ENCODE measurements at places on chromosomes 3 and 15.

- no peak for DNase-seq
Measured at GRCh38 chr3:81624756-81625155, 136.7 kb downstream of the GBE1 start.

- peak; percentile 95 for DNase-seq
Measured at GRCh38 chr3:57983734-57984518, 24.3 kb upstream of the FLNB start.

GRCh38 chr3:13874891-13875290, 5.0 kb downstream of the WNT7A start:
- DNase-seq = no peak

DNA sequence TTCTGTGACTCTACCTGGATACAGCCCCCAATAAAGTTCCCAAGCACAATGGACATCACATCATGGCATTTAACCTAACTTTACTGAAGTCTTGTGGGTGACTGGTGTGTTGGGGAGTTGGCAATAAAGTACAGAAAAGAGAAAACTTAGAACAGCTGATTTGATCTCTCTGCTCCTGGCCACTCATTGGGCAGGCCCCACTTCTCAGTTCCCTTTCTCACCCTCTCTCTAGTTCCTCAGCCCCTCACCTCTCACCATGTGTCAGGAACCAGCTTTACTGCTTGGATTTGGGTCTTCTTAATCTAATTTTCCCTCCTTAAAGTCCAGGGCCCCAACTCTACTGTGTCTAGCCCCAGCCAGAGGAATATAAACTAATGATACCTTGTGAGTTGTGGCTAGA, 713 bp upstream of the MUC13 start:
- DNase-seq = no peak

GRCh38 chr15:84886211-84886983, 1.9 kb downstream of the SLC28A1 start:
- DNase-seq = no peak

GRCh38 chr15:73924171-73924921, 1.9 kb upstream of the LOXL1 start:
- DNase-seq = peak; percentile 92

- no peak for DNase-seq
Measured at GRCh38 chr3:35743218-35743617, 103.9 kb downstream of the ARPP21 start.

DNA sequence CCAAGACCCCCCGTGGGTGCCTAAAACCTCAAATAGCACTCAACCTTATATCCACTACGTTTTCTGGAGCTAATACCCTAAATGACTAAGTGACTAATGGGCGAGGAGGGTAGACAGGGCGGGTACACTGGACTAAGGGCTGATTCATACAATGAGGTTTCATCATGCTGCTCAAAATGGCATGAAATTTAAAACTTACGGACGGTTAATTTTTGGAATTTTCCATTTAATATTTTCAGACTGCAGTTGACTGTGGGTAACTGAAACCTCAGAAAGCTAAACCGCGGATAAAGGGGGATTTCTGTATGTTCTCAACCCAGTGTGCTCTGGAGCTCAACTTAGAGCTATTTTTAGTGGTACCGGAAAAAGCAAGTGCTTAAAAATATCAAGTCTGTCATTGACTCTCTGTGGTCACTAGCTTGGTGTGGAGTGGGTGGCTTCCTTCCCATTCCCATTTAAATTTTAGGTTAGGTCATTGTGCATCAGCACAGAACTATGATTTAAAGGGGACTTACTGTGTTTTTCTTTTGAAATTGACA, 72.9 kb downstream of the LRRC28 start:
- DNase-seq = peak; percentile 83

Data from EL (cell line).